Activated gamma-delta T cell (primary cell): ENCODE measurements at places on chromosomes 6 and 20.

- no peak for DNase-seq
These were observed 516.0 kb downstream of the LMBRD1 start for GRCh38 chr6:69280858-69281257.

- DNase-seq = no peak
These were observed 75.2 kb downstream of the DST start for GRCh38 chr6:56567501-56567900.

DNA sequence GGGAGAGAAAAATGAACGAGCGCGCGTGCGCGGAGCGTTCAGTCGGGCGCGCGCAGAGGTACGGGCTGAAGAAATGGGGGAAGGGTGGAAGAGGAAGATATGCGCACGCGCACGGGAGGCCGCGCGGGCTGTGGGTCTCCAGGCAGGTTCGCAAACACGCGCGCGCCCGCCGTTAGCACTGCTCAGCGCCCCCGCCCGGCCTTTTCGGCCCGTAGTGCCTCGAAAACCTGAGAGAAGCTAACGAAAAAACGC lies 393 bp downstream of the BCLAF1 start:
- peak; percentile 87 for DNase-seq

- DNase-seq = no peak
These were observed 519.9 kb downstream of the UTRN start for GRCh38 chr6:144805049-144805448.

DNA sequence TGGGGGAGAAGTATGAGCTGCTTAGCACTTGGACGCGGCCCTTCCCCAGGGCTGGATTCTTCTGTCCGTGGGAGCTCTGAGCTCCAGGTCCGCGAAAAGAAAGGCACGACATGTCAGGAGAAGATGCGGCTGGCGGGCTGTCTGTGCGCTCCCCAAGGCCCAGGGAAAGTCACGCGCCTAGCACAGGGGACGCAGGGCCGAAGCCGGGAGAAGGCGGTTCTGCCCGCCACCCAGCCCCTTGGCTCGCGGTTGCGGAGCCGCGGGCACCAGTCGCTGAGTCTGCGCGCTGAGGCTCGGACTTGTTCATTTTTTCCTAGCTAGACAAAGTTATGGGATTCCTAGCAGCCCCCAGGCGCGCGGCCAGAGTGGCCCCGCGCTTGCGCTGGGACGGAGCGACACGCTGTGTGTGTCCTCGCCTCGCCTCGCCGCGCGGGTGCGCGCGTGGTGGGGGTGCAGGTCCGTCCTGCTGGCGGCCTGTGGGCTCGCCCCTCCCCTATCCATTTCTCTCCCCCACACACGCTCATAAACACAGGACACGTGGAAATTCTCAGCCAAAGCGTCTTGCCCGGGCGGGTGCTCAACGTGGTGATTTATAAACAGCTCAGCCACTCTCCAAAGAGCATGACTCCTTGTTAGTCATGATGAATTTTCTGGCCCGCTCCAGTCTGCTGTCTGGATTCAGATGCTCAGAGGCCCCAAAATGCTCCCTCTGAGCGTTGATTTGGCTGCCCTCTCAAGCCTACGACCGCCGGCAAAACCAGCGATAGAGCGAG lies 1.9 kb upstream of the POU3F2 start:
- DNase-seq = no peak

- DNase-seq = no peak
These were observed 284.7 kb downstream of the CDH26 start for GRCh38 chr20:60242836-60243505.

DNA sequence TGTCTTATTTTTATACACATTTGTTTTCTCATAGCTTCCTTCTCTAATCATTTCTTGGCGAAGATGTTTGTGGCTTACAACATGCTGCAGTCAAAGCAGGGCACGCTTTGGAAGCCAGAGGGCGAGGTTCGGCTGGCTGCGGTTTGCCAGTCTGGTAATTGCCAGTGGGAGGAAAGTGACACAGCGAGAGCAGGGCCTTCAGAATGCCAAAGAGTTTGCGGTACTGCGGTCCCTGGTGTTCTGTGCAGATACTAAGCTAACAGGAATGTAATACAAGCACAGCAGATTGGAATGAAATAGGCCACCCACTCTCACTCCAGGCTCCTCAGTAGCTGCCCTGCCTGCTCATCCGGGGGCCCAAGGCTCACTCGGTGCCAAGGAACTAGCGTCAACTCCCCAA lies 58.7 kb upstream of the TGM3 start:
- DNase-seq = no peak

- no peak for DNase-seq
These were observed 38.7 kb downstream of the UQCC2 start for GRCh38 chr6:33672808-33673207.

DNA sequence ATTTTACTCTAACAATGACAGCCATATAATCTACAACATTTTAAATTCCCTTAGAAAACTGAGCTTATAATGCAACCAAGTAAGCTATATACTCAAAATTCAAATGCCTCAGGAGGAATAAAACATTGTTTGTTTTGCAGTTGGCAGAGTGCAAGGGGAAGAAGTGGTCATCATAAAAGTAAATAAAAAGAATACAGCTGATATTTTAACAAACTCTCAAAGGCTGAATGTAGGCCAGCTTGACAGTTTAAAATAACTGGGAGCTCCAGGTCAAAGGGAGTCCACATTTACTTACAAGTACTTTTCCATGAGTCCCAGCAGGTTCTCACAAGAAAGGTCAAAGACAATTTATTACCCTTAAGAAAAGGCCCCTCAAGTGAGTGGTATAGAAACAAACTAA lies 589.8 kb downstream of the BCKDHB start:
- DNase-seq = no peak

GRCh38 chr20:33490023-33490933 lies at the start of gene CBFA2T2:
Gene CBFA2T2 (plus strand): TSS chr20:33490096. CDS start chr20:33490268, 172 bp downstream.
- peak; percentile 69 for DNase-seq

DNA sequence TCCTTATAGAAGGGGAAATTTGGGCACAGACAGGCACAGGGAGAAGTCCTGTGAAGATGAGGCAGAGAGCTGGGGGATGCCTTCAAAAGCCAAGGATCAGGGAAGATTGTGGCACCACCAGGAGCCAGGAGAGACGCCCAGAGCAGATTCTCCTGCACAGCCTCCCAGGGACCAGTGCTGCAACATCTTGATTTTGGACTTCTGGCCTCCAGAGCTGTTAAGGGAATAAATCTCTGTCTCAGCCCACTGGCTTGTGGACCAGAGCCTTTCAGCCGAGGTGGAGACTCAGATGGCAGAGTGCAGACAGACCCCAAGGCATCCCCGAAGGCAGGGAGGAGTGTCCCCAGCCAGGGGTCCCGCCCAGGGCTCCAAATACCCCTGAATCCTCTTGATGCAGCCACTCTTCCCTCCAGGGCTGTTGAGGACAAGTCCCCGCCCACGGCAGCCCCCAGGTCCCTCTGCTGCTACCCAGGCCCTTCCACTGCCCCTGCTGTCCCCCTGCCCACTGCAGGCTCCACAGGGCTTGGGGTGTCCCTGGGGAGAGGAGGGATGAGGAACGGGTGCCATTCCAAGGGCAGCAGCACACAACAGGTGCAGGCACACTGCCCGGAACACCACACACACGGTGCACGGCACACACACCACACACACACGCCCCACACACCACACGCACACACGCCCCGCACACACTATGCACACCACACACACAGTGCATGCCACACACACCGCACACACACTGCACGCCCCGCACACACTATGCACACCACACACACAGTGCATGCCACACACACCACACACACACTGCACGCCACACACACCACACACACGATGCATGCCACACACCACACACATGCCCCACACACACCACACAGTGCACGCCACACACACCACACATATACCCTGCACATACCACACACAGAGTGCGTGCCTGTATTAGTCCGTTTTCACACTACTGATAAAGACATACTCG lies 311.4 kb downstream of the TAF4 start:
- DNase-seq = no peak

DNA sequence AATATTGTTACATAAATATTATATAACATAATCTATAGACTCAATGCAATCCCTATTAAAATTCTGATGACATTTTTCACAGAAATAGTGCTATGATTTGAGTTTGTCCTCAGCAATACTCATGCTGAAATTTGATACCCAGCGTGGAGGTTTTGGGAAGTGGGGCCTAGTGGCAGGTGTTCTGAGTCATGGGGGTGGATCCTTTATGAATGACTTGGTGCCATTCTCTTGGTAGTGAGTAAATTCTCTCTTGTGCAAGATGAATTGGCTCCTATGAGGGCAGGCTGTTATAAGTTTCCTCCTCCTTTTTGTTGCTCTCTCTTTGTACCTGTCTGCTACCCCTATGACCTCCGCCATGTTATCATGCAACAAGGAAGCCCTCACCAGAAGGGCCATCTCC lies 65.8 kb downstream of the SHPRH start:
- no peak for DNase-seq

DNA sequence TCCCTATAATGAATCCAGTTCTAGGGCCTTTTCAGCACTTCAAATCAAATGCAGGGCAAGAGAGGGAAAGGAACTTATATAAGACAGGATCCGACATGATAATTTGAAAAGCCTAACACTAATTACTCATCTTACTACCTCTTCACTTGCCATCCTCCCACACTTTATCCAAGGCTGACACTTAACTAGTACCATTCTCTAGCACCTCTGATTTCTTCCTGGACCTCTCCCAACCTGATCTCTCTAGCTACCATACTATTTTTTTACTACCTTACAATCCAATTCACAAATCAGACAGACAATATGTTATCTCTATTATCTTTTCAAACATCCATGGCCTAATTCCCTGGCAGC lies 50.4 kb downstream of the BTBD9 start:
- DNase-seq = no peak

DNA sequence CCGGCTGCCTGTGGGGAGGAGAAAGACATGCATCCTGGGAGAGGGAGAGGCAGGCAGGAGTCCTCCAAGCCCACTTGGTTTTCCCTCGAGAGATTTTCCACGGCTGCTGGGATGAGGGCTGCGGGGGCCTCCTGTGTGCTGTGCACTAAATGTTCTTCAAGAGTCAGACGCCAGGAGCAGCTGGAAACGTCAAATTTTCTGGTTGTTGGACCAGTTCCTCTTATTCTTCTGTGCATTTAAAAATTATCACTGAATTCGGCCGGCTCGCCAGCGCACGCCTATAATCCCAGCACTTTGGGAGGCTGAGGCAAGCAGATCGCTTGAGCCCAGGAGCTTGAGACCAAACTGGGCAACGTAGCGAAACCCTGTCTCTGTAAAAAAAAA lies 32.8 kb upstream of the NTSR1 start:
- DNase-seq = no peak

DNA sequence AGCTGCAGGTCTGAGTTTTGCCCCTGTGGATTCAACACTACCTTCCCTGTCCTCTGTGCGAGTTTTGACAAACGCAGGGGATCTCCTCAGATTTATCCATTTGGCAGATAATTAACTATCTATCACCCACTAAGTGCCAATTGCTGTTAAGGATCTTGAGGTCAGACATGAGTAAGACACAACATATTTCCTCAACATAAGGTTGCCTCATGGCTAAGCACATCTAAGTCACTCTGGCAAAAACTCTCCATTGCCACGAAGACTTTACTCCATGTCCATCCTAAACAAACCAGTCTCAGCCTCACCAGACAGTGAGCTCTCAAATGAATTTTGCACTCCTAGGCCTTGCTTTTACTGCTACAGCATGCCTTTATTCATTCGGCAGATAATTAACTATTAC lies 408.4 kb downstream of the MAFB start:
- no peak for DNase-seq

- DNase-seq = no peak
These were observed 1.8 kb downstream of the RALGAPA2 start for GRCh38 chr20:20710443-20711315.

DNA sequence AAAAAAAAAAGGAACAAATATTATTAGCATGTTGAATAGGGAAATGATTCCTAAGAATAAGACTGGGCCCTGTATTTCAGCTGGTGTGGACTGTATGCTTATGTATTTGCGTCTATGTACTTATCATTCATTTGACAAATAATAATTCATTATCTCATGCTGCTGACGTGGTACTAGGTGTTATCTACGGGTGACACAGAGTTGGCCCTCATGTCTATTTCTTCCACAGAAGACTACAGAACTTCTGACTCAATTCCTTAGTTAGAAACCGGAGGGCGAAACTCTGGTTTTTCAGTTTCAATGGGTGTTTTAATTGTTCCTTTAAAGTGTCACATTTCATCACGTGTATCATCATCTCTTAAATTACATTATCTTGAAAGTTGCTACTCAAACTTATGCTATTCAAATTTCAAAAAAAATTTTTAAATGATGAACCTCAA lies 305.9 kb downstream of the CLIC5 start:
- no peak for DNase-seq

DNA sequence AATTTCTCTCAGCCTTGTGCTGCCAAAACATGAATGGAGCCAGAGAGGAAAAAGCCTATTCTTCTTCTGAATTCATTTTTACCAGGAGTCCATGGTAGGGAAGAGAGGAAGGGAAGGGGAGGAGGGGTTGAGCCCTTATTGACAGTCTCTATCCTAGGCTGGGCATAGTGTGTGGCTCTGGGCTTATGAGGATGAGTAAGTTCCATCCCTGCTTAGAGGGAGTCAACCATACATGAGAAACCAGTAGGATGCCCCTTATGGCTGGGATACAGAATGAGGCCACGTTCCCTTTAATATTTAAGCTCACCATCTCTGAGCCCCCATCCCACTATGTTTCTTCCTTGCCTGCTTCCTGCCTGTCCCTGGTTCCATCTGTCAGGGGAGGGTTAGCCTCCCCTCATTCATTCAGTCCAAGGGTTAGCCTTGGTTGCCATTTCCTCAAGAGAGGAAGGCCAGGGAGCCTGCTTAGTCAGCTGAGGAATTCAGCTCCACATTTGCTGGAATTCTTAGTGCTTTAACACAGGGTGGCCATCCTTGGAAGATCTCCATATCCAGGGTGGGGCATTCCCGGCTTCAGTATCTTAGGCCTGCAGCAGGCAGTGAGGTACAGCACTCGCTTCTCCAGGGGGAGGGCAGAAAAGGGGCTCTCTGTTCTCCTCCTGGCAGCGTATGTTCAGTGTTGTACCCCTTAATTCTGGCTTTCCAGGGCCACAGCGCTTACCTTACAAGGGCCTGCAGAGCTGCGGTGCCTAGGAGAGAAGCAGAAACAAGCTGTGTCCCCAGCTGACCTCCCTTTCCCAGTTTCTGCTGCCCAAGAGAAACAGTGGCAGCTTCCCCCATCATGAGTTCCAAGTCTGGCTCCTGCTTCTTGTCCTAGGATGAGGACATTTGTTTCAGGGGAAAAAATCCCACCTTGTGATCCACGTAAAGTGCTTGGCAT lies 12.5 kb downstream of the SIRT5 start:
- no peak for DNase-seq

DNA sequence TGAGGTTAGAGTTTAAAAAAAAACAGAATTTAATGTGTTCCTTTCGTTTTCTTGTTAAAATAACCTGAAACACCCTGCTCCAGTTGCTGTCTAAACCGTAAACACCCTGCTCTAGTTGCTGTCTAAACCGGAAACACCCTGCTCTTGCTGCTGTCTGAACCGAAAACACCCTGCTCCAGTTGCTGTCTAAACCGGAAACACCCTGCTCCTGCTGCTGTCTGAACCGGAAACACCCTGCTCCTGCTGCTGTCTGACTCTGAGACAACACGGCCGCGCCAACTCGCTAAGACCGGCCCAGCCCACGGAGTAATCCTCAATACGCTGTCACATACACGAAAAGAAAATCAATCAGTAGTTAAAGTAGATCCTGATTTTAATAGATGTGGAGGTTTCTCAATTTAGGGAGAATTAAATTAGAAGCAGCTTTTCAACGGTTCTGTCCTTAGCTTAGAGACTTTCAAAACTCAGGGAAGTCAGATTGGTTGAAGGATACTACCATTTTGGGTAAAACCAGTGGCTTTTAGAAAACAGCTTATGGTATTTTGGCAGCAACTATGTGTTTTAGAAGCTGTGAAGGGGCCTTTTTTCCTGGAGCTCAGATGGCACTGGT lies 98.3 kb downstream of the RAMACL start:
- DNase-seq = peak; percentile 48
